ENCODE measurements at places on chromosomes 3 and 15. TPM values are rescaled to one million over a fixed set of nuclear protein-coding genes. Genes with fewer than 3 reads are reported as not detected.

Gene LRRC34
- total RNA-seq: 10.2 TPM

Gene SHQ1
- total RNA-seq: 24.4 TPM

Gene NR2E3
- not detected for total RNA-seq

Gene TRAIP
- 5.5 TPM for total RNA-seq

Gene CCDC80
- 15.8 TPM for total RNA-seq

Gene STAB1
- under 0.01 TPM for total RNA-seq

Gene LDHAL6B
- total RNA-seq: not detected

Gene SAMD7
- total RNA-seq: not detected

Gene GOLGA6D
- total RNA-seq: not detected

Gene CPLX3
- total RNA-seq: not detected

Gene BCHE
- total RNA-seq: 46.3 TPM

Gene DPPA2
- not detected for total RNA-seq

Gene PCOLCE2
- total RNA-seq: 3.8 TPM

Gene MESP2
- not detected for total RNA-seq

Gene TGM4
- not detected for total RNA-seq

Gene FBXO40
- total RNA-seq: not detected

Gene GJD2
- not detected for total RNA-seq

Gene VPS33B
- 14.2 TPM for total RNA-seq

Gene IMPG2
- total RNA-seq: under 0.01 TPM

Gene CLRN1
- total RNA-seq: not detected

Gene GOLGA6B
- total RNA-seq: not detected

Gene SRGAP3
- total RNA-seq: 10.2 TPM

Gene LARP6
- 8.0 TPM for total RNA-seq

Gene IL17RC
- 42.4 TPM for total RNA-seq

Gene SPTSSB
- total RNA-seq: not detected

Gene SLC6A1
- total RNA-seq: not detected

Gene TRPM1
- total RNA-seq: 240 TPM

Gene CACNA2D2
- total RNA-seq: not detected

Gene C3orf80
- total RNA-seq: not detected

Gene CHL1
- total RNA-seq: 49.8 TPM

Gene ZDHHC23
- total RNA-seq: 1.00 TPM

Gene COL6A5
- under 0.01 TPM for total RNA-seq

Gene NOX5
- under 0.01 TPM for total RNA-seq

Gene SYNM
- 8.0 TPM for total RNA-seq

Gene CPNE9
- not detected for total RNA-seq

Gene IL17RB
- total RNA-seq: under 0.01 TPM

Gene CFAP91
- 2.0 TPM for total RNA-seq

Gene MORC1
- 0.36 TPM for total RNA-seq

Gene COL7A1
- 1.8 TPM for total RNA-seq

Gene CHDH
- 0.34 TPM for total RNA-seq

Gene TMEM212
- total RNA-seq: not detected

Gene TPRG1
- 0.73 TPM for total RNA-seq

Gene PLSCR5
- total RNA-seq: not detected

Gene CHRM5
- total RNA-seq: not detected

Gene COX17
- total RNA-seq: 20.1 TPM

Gene DHFR2
- total RNA-seq: 6.2 TPM

Gene SNRPA1
- 22.0 TPM for total RNA-seq

Gene GOLGA8Q
- 0.62 TPM for total RNA-seq

Gene OR5H1
- not detected for total RNA-seq

Gene REC114
- total RNA-seq: not detected
